Muscle of leg (tissue), 16 donors: ENCODE measurements at places on chromosomes 3 and 15. TPM values are rescaled to one million over a fixed set of nuclear protein-coding genes. Genes with fewer than 3 reads are reported as not detected.

GRAMD2A gene
- total RNA-seq: 0.98 TPM

DNA sequence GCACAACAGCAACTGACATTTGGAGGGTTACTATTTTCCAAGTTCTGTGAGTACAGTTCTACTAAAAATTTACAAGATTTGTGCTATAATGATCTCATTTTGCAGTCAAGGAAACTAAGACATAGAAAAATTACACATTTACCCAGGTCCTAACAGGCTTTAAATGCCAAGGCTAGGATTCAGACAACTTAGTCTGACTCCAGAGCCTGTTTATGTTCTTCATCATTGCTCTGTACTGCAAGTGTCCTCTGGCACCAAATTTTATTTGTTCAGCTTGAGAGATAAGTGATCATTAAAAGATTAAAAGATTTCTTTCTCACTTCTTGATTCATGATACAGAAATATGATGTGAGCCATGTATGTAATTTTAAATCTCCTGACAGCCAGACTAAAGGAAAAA is 290.8 kb downstream of the UBE2E2 start:
- no peak for DNase-seq

DNA sequence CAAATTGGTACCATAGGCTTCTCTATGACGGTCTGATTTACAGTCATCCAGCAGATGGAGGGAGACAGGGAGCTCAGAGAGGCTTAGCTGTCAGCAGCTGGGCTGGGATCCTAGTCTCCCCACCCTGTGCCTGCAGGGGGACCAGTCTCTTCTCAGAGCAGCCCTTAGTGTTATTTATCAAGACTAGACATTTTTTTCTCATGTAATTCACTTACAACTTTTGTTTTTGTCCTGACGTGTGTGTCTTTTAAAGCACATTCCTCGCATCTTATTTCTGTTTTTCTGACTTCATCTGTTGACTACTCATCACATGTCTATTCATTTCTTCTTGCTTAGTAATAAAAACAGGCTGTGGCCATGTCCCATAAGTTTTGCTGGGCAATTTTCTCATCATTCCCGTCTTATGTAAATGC is 116.1 kb downstream of the KLF13 start:
- DNase-seq: peak; percentile 48

DNA sequence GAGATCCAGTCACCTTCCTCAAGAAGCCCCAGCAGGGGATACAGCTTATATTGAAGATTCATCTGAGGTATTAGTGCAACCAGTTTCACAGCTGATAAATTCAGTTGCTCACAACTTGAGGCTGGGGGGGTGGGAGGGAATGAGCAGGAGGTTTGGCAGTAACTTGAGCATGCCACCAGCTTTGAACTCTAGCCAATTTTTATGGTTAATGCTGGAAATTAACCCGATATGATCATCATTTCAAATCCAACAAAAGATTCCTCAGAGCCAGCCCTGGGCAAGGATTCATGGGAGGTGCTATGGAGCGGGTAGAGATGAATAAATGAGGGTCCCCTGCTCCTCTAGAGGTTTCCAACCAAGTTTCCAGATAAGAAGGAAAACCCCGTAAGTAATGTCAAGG is 73.1 kb upstream of the HES1 start:
- no peak for DNase-seq

GRCh38 chr3:101852983-101853840 is 3.9 kb downstream of the NFKBIZ start:
- no peak for DNase-seq

GRCh38 chr3:126111126-126111551 is 27.2 kb upstream of the SLC41A3 start:
- DNase-seq: no peak
